ENCODE measurements at places on chromosomes 4 and X.

GRCh38 chr4:173076903-173077634 is 91.5 kb upstream of the GALNT7 start:
- DNase-seq = no peak

- DNase-seq = no peak
These were observed 803.0 kb downstream of the DMD start for GRCh38 chrX:32408389-32408788.

DNA sequence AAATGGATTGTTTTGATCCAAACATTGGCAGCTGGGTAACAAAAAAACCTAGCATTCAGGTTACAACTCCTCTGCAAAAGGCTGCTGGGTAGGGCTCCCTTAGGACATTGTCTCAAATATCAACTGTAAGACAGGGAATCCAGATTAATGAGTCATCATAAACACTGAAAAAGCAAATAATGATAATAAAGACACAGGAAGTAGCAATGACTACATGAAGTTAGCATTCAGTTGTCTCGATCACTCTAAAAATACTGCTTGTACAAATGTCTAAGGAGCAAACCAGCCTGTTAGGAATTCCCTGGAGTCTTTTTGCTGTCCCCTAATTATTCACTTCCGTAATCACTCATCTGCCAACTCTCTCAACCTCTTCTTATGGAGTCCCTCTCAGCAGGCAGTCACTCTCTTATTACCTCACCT is 259.2 kb downstream of the GPC3 start:
- peak; percentile 72 for DNase-seq

- no peak for DNase-seq
These were observed 34.7 kb upstream of the ASMTL start for GRCh38 chrX:1487401-1487800.

DNA sequence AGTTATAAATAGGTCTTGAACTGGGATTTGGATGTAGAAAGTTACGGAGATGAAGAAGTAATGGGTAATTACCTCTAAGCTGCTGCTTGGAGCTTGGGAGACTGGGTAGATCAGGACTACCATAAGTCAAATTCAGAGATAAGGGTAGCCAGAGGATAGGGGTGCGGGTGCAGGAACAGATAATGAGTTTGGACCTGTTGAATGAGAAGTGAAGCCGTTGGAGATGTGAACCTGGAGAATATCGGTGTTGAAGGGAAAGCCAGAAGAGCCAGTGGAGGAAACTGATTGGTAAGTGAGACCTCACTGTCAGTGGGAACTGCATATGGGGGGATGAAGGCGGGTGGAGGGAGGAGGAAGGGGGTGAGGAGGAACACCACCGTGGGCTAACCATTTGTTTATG is 618 bp upstream of the FOXO4 start:
- no peak for DNase-seq

- no peak for DNase-seq
These were observed 21.5 kb downstream of the AMOT start for GRCh38 chrX:112819008-112819640.

DNA sequence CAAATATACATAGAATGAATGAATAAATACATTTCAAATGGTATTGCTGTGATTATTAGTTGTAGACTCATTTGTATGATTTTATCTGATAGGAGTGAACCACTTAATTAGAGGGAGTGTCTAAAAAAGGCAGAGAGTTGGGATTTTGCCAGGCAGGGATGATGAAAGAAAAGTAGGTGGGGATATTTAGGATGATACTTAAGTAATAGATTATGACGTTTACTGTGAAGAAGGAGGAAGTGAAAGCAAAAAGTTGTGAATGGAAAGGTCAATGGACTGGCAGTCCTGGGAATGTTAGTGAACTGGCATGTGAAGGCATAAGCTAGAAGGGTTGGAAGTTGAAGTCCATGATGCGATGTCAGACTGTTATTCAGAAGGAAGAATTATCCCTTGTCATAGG is 917.1 kb downstream of the RAPGEF2 start:
- DNase-seq = no peak

- no peak for DNase-seq
These were observed 19.2 kb downstream of the PI4K2B start for GRCh38 chr4:25253071-25253445.

DNA sequence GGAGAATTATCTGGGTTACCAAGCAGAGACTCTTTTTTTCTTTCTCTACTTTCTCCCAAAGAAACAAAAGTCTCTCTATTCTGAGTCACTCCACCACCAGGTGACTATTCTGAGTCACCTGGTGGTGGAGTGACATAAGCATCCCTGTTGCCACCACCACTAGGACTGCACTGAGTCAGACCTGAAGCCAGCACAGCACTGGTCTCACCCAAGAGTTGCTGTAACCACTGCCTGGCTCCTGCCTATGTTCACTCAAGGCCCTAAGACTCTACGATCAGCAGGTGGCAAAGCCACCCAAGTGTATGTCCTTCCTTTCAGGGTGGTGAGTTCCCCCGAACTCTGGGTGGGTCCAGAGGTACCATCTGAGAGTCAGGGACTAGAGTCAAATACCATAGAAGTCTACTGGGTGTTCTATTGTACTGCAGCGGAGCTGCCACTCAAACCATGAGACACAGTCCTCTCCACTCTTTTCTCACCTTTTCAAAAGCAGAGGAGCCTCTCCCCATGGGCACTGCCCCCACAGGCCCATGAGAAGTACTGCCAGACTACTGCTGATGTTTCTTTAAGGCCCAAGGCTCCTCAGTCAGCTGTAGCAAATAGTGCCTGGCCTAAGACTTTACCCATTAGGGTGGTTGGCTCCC is 209.6 kb upstream of the IRS4 start:
- no peak for DNase-seq

- DNase-seq = no peak
These were observed 9.0 kb upstream of the DUSP9 start for GRCh38 chrX:153638041-153638371.

DNA sequence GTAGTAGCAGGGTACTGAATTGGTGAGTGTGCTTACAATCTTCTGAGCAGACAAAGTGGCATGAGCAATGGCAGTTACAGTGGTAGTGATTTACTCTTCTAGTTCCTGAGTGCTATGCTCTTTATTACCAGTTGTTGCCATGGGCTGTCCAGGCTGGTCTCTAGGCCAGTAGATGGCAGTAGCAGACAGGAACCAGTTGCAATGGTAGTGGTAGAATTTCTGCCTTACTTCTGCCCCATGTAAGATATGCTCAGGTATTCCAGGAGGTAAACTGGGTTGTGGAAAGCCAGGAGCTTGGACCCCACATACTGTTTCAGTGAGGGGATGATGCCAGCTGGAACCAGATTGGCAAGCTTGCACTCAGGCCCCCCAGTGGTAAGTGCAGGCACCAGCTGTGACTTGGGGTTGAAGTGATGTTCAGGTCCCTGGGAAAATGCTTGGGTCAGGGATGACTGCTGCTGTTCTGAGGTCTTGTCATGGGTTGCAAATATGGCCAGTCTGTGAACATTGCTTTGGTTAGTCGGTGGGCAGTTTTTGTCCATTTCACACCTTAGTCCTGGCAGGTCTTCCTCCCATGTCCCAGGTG is 63.0 kb upstream of the ZXDB start:
- no peak for DNase-seq

GRCh38 chrX:21255032-21255618 is 119.1 kb upstream of the CNKSR2 start:
- DNase-seq = no peak

DNA sequence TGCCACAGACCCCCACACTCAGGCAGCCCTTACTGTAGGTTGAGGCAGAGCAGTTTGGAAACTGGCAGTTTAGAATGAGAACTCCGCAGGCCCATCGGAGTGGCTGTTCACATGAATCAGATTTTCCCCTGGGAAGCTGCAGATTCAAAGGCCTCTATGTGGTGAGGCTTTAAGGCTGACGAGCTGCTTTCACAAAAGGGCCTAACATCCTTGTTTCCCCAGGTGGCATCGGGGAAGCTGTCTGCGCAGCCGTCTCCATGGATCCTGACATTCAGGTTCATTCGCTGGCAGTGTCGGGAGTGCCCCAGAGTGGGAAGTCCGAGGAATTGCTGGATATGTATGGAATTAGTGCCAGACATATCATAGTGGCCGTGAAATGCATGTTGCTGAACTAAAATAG is 33.7 kb downstream of the TKTL1 start:
- DNase-seq = no peak

DNA sequence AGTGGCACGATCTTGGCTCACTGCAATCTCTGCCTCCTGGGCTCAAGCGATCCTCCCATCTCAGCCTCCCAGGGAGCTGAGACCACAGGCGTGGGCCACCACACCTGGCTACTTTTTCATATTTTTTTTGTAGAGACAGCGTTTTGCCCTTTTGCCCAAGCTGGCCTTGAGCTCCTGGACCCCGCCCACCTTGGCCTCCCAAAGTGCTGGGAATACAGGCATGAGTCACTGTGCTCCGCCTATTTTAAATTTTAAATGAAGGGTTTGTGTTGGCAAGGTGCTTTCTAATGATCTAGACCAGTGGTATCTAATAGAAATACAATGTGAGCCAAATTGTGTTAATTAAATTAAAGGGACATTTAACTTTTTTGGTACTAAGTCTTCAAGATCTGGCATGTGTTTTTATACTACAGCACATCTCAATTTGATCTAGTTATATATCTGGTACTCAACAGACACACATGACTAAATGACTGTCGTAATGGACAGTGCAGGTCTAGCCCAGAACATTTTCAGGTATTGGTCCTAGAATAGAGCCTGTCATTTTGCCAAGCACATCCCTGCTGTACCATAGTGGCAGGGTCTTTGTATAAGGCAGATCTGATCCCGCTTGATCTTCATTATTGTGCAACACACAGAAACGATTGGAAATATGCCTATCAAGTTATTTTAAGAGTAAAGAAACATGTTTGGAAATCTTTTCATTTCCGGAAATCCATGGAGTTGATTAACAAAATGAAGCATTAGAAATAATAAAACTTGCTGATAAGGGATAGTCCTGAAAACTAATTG is 7.3 kb downstream of the PGK1 start:
- DNase-seq = no peak

DNA sequence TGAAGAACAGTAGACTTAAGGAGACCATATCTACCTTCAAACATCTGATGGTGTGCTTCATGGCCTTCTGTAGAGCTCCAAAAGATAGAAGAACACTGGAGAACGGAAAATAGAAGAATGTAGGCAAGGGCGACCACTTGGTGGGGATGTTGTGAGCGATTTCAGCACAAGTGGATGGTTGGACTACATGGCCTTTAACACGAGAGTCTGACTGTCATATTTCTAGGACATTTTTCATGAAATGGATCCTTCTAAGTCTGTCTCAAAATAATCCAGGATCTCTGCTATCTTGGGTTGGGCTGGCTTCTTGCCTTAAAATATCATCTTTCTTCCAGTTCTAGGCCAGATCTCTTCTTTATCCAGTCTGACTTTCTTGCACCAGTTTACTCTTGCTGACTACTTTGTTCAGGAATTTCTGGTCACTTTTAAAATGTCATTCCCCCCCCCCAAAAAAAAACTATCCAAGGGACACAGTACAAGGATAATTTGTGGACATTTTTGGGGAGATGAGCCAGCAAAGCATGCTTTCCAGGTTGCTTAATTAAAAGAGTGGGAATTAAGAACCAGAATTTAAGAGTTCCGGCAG is 1.2 kb upstream of the MID1IP1 start:
- DNase-seq = no peak

DNA sequence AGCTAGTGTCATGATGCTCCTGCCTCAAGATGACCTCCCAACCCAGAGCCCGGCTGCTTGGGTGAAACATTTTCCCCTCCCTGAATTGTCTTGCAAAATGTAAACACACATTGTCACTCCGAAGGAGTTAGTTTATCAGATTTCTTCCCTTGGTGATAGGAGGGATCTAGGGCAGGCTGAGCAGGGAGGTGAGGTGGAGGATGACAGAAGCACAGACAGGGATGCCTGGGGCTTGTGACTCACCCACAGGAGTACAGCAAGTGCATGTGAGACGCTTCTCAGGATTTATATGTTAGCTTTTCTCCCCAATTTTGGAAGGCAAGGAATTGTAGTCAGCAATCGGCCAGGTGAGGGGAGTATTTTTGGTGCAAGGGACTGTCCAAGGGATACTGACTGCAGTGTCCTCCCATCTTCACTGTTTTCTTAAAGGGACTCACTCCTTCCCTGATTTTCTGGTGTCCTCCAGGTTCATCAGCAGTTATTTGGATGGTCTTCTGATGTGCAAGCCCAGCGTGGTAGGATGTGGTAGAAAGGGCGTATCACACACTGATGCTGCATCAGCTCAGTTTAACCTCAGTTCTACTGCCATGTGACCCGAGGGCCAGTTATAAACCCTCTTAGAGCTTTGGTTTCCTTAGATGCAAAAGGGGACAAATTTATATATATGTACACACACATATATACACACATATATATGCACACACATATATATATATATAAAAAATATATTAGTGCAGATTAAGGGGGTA is 46.2 kb upstream of the IGFBP7 start:
- DNase-seq = no peak

- no peak for DNase-seq
These were observed 77.2 kb upstream of the SPIN4 start for GRCh38 chrX:63428348-63428747.

DNA sequence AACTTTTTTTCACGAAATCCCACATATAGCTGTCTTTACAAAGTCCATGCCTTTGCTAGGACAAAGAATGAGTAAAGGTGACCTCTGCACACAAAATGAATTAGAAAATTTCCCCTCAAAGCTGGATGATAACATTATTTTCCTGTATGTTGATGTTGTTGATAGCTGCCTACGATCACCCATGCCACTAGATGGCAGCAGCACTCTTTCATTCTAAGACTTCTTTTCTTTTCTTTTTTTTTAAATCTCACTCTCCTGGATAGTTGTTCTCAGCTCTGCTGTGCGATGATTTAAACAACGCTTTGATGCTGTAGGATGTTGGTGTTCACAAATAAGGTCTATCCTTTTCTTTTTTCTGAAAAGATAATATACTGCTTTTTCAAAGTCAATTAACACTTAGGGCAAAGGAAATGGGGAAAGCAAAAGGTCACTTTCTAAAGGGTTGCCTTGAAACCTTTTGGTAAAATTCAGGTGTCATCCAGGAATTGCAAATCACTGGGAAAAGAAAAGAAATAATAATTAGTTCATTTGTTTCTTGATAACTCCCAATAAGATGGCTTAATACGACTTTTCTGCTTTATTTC is 266.8 kb downstream of the C4orf33 start:
- peak; percentile 84 for DNase-seq

GRCh38 chr4:148145475-148145874 is 296.7 kb downstream of the NR3C2 start:
- DNase-seq = no peak

DNA sequence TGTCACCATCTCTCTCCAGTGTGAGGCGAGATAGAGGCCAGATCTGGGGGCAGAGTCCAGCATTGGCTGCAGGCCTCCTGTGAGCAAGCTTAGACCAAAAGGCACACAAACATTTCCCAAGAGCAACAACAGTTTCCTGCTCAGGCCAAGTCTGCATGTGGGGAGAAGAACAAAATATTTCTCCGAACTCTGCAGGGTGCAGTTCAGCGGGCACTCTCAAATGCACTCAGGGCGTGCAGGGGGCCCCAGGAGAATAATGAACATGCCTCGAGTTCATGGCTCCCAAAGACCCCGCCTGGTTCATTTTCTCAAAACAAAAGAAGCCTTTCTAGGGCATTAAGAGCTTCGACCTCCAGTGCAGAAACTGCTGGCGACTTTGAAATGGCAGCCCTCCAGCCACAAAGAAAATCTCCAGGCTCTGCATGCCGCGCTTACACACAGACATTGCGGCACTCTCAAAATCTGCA is 57.8 kb upstream of the HELT start:
- no peak for DNase-seq

Measured in kidney capillary endothelial cell (primary cell).